ENCODE measurements at places on chromosomes 1 and 21.

DNA sequence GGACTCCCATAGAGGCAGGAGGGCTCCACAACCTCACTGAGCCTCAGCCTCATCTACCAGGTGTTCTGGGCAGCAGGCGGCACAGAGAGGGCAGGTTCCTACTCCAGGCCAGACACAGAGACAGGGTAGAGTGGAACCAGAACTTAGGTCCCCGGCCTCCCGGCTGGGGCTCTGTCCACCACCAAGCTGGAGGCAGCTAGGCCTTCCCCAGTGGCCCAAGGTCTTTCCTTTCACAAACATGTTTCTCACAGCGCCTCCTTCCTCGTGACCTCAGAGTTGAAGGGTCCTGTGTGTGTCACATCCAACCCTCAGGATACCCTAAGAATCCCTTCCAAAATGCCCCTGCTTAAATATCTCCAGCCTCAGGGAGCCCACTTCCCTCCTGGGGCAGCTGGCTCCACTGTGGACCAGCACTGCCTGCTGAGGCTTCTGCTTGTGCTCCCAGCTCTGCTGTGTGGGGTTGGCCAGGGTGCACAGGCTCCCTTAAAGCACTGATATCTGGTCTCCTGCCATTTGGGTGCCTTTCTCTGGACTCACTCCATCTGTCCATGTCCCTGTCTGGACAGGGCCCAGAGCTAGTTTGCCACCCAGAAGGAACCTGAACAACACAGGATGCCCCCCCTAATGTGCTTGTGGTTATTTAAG lies 33.2 kb upstream of the MAGOH start:
- DNase-seq: no peak

DNA sequence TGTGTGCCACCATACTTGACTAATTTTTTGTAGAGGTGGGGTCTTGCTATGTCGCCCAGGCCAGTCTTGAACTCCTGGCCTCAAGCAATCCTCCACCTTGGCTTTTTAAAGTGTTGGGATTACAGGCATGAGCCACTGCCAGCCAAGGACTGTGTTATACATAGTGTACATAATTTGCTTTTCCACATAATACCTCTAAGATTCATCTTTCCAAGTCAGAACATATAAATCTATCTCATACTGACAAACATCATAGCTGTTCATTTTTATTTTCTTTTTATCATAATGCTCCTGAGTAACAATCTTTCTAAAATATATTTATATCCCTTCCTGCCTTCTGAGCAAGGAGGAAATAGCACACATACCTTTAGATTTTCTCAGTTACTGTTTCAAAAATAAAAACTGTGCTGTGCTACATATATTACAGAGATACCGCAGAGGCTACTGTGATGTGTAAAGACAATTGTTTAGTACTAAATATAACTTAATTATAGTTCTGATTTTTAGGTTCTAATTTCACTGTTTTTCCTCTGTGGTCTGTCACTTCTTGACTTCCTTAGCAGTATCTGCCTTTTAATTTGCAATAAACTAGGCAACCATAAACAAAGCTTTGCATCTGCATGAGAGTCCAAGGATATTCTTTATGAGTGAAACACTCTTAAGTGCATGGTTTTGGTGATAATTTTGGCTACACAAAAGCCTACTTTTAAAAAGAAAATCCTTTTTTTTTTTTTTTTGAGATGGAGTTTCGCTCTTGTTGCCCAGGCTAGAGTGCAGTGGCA lies 59.3 kb downstream of the EYA3 start:
- DNase-seq: no peak

DNA sequence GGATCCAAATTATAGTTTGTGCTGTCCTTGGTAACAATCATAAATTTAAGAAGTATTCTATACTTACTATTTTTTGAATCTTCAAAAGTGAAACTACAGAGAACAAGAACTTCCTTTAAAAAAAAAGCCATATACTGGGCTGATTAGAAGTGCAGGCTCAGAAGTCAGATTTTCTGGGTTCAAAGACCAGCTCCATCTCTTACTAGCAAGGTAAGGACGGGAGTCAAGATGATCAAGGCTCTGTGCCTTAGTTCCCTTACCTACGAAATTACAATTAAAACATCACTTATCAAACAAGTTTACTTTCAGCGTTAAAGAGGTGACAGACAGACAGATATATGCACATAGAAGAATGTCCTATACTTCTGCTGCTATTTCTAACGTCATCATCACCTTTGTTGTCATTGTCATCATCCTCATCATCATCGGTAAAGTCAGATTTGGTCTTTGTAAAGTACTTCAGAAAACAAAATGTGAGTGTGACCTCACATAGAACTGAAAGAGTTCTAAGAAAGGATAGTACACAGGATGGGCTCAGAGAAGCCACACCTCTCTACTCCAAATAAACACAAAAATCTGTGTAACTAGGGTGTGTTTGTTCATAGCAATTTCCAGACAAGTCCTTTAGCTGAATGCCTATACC lies 178.7 kb downstream of the VAV3 start:
- no peak for DNase-seq

GRCh38 chr1:205287767-205288559 lies 33.6 kb downstream of the NUAK2 start:
- DNase-seq: no peak

DNA sequence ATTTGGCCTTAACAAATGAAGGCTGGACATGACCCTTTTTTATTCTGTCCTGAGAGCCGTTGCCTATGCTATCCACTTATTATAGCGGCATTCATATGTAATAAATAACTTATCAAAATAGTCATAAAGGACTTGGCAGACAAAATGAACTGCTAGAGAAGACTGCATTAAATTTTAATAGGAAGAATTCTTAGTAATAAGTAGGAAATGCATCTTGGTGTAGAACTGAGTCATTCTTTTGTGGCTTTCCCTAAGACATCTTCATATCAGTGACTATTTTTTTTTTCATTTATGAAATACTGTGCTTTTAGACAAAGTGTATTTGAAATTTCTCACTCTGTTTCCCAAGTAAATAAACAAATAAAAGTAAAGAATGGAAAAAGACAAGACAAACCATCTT lies 45.6 kb downstream of the PBX1 start:
- DNase-seq: no peak

DNA sequence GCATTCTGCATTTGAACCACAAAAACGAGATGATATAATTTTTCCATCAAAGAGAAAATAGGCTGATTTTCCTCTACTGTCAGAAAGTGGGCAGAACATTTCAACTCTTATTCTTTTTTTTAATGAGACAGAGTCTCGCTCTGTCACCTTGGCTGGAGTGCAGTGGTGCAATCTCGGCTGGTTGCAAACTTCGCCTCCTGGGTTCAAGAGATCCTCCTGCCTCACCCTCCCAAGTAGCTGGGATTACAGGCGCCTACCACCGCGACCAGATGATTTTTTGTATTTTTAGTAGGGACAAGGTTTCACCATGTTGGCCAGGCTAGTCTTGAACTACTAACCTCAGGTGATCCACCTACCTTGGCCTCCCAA lies 11.6 kb downstream of the DSTYK start:
- no peak for DNase-seq

- no peak for DNase-seq
Observed at GRCh38 chr1:181087400-181087901, 1.0 kb upstream of the IER5 start.

GRCh38 chr21:15614766-15615165 lies 115.0 kb upstream of the USP25 start:
- DNase-seq: no peak

- no peak for DNase-seq
Observed at GRCh38 chr1:44094047-44094446, 24.6 kb upstream of the KLF17 start.

DNA sequence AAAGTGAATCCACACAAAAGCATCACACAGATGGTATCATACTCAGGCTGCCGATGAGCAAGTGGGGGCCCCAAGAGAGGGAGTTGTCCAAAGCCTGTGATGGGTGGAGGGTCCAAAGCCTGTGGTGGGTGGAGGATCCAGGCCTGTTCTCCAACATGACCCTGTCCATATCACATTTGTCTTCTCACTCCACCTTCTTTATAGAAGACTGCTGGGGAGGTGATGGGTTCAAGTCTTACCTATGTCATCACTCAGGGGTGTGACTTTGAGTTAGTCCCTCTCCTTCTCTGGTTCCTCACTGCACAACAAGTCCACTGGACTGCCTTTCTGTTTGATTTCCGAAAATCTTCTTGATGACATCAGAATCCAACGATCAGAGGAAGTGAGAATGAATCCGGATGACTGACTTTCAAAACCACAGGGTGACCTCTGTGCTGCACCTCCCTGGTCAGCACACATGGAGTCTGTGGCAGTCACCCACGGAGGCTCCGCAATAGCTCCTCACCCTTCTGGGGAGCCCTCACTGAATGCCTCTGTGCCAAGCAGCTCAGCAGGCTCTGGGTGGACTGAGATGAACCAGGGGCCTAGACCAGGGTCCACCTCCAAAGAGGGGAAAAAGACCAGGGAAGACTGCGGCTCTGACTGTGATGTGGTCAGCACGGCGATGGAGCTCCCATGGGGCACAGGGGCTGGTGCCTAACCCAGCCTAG lies 166.8 kb downstream of the HIVEP3 start:
- DNase-seq: no peak

- no peak for DNase-seq
Observed at GRCh38 chr1:87939444-87939843, 610.8 kb downstream of the LMO4 start.

- DNase-seq: no peak
Observed at GRCh38 chr1:16043950-16044349, 368 bp downstream of the CLCNKB start.

GRCh38 chr1:65011983-65012382 lies 45.6 kb upstream of the JAK1 start:
- no peak for DNase-seq

DNA sequence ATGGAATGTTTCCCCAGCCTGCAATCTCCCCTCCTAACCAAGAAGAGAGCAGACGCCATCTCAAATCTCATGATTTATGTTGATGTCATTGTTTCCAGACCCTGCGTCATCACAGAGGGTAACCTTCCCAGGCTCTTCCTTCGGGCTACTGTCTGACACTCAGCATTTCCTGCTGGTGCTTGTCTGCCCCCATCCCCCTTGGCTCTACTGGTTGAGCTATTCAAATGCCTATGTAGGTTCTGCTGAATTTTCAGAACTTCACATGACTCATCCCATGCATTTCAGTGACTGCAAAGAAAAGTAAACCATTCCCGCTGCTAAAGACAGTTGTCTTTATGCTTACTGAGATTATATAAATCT lies 24.8 kb upstream of the ITPKB start:
- DNase-seq: no peak

DNA sequence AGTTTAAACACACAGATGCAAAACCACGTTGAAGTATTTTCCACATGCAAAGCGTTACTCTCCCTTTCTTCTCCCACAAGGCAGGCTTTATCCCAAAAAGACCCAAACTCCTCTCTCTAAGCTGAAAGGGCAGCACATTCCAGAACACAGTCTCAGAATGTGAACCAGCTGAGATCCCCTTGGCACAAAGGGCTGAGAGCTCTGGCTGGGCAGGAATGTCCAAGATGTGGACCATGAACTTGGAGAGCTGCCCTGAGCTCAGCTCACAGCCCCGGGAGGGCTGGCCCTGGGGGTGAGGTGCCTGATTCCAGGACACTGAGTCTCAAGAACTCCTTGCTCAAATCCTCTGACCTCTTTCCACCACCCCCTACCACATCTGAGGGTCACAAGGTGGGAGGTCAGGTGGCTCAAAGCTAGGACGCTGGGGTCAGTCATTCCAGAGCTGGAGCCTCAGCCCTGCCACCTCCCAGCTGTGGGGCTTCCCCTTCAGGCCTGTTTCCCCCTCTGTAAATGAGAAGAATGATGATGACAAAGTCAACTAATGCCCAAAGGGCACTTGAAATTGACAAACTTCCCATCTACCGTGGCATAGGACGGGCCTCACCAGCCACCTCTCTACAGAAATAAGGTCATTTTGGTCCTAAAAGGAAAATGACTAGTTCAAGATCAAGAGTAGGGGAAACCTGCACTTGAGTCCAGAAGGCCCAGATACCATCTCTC lies 11.5 kb downstream of the ALDH4A1 start:
- DNase-seq: no peak

DNA sequence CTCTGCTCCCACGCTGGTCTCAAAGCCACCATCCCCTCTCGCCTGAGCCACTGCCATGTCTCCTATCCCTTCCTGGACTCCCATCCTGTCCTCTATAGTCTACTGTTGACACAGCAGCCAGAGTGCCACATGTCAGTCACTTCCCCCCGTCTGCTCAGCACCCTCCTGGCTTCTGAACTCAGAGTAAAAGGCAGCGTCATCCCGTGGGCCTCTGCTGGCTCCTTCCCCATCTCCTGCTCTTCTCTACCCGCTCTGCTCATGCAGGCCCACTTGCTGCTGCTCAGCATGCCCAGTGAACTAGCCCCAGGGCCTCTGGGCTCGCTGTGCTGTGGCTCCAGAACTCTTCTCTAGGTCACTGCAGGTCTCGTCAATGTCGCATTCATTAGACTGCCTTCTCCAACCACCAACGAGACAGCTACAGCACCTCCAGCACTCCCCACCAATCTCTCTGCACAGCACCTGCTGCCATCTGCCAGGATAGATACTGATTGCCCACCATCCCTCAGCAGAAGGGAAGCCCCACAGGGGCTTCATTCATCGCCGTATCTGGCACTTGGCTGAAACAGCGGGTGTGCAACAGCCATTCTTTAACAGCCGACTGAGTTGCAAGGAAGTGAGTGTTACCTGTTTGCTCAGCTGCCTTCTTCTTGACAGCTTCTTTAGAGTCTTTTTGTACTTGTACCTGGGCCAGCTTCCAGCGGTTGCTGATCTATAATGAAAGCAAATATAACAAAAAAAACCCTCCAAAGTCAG lies 11.8 kb upstream of the SRM start:
- DNase-seq: no peak

- no peak for DNase-seq
Observed at GRCh38 chr1:87888446-87888845, 559.8 kb downstream of the LMO4 start.

DNA sequence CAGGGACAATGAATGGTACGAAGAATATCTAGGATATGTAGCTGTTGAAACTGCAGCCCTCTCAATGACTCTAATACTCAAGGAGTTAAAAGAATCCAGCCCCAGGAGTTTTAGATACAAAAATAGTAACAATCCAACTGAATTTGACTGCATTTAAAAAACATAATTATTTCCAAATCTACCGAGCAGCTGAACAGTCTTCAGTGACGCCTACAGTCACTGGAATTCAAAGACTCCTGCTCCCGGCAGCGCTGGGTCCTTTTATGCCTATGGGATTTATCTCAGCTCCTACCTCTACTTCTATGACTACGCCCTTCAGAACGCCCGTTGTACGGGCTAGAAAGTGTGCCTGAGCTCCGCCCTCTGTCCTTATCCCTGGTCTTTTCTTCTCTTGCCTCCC lies 55.7 kb downstream of the WARS2 start:
- DNase-seq: no peak

DNA sequence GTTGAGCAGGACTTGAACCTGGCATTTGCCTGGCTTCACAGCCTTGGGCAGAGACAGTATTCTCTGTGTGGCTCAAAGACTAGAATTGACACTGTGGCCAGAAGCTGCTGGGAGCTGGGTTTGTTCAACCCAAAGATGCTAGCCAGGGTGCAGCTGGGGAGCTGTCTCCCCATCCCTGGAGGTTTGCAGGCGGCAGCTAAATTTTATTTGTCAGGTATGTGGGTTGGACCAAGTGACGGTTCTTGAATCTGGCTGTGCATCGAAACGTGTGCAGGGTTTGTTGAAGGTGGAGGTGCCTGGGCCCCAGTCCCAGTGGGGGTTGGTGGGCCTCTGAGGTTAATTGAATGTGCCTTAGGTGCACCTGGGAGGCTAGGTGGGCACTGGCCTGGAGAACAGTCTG lies 11.8 kb downstream of the WNT4 start:
- DNase-seq: no peak

GRCh38 chr1:158055854-158056253 lies 62.4 kb downstream of the KIRREL1 start:
- DNase-seq: no peak

GRCh38 chr1:230144010-230144614 lies 77.1 kb downstream of the GALNT2 start:
- no peak for DNase-seq

GRCh38 chr1:29825941-29826415 lies 589.7 kb downstream of the PTPRU start:
- DNase-seq: no peak

Data from D721Med (cell line).